Cardiac ventricle fibroblast (primary cell): ENCODE measurements at places on chromosomes 4 and X. TPM values are rescaled to one million over a fixed set of nuclear protein-coding genes. Genes with fewer than 3 reads are reported as not detected.

MAGEA6 gene
- total RNA-seq = not detected in 2 replicates

CLGN gene
- 6.8 TPM in 1 of 2 replicates, not detected in the other for total RNA-seq

UGT8 gene
- not detected in 2 replicates for total RNA-seq

BRS3 gene
- not detected in 2 replicates for total RNA-seq

FGF5 gene
- 0.06 and 0.10 TPM in 2 replicates for total RNA-seq

HTN3 gene
- not detected in 2 replicates for total RNA-seq

SH3D19 gene
- 265 and 312 TPM in 2 replicates for total RNA-seq

GPAT3 gene
- total RNA-seq = 0.62 and 1.5 TPM in 2 replicates

RAB9B gene
- 0.83 and 1.7 TPM in 2 replicates for total RNA-seq

NHS gene
- total RNA-seq = 1.8 and 2.4 TPM in 2 replicates

MAGEC2 gene
- not detected in 2 replicates for total RNA-seq

GRIPAP1 gene
- total RNA-seq = 13.2 and 14.8 TPM in 2 replicates

FAM9B gene
- not detected in 2 replicates for total RNA-seq

GPR50 gene
- not detected in 2 replicates for total RNA-seq

MAGEA1 gene
- not detected in 2 replicates for total RNA-seq

NAAA gene
- total RNA-seq = 14.9 and 26.0 TPM in 2 replicates

KCNIP4 gene
- not detected in 2 replicates for total RNA-seq

SSX4 gene
- total RNA-seq = not detected in 2 replicates

DHRSX gene
- 18.7 and 27.5 TPM in 2 replicates for total RNA-seq

HTT-AS gene
- not detected in 2 replicates for total RNA-seq

VEGFD gene
- 2.3 and 4.2 TPM in 2 replicates for total RNA-seq

CYSLTR1 gene
- not detected in 2 replicates for total RNA-seq

FAM47A gene
- total RNA-seq = not detected in 2 replicates

AVPR2 gene
- total RNA-seq = not detected in 2 replicates

SFRP2 gene
- 0.19 TPM in 1 of 2 replicates, not detected in the other for total RNA-seq

GLRB gene
- 0.78 and 1.7 TPM in 2 replicates for total RNA-seq

GUCY1B1 gene
- total RNA-seq = 6.8 and 8.5 TPM in 2 replicates

OPRPN gene
- not detected in 2 replicates for total RNA-seq

TEX13B gene
- not detected in 2 replicates for total RNA-seq
